ENCODE measurements at places on chromosomes 5 and 9. TPM values are rescaled to one million over a fixed set of nuclear protein-coding genes. Genes with fewer than 3 reads are reported as not detected.

- no peaks in the 10 kb centered on the region for H3K36me3 ChIP-seq
- no peak overlapping the region for H3K4me3 ChIP-seq
- no peak overlapping the region for H3K27ac ChIP-seq
- peaks cover 10% of the 10 kb centered on the region for H3K4me1 ChIP-seq
These were observed 130.1 kb downstream of the RPS23 start for GRCh38 chr5:82147860-82148573.

PCDHGA12 gene
- not detected for total RNA-seq

- no peak for DNase-seq
- no peak overlapping the region for H3K27ac ChIP-seq
- no peaks in the 10 kb centered on the region for H3K36me3 ChIP-seq
- H3K4me3 ChIP-seq: no peak overlapping the region
These were observed 10.4 kb upstream of the TRIM14 start for GRCh38 chr9:98129451-98129881.

DNA sequence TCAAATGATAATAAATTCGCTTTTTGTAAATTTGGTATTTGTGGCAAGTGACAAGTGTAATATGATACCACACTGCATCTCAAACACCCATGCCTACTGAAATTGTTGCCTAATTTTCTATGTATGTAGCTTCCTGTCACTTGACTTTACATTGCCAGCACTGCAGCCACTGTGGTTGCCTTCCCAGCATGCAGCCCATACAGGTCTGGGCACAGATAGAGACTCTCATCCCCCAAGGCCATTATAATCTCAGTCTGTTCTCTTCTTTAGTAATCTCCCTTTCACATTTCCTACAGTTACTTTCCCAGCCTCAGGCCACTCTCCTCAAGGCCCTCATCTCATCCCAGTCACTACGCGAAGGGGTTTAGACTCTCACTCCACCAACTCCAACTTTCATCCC lies 1200.6 kb downstream of the PTPRD start:
- DNase-seq: no peak
- H3K4me3 ChIP-seq: no peak overlapping the region
- no peaks in the 10 kb centered on the region for H3K36me3 ChIP-seq
- no peaks in the 10 kb centered on the region for H3K4me1 ChIP-seq

DNA sequence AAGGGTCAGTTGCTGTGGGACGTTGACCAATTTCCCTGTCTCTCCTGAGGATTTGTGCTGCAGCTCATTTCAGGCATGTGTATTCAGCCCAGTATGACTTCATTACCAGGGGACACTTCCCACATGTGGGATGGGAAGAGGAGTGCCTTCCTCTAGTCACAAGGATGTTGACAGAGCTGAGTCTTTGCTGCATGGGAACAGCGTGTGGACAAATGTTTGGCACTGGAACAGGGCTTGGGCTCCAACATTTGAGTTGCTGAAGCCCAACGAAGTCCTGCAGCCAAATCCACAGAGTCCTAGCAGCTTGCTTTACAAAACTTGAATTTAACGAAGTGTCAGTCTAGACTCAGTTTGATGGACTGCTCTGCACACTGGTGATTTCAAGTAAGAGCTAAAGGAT lies 283.2 kb downstream of the SH3GL2 start:
- H3K27me3 ChIP-seq: no peaks in the 10 kb centered on the region
- H3K4me1 ChIP-seq: no peaks in the 10 kb centered on the region
- no peak for DNase-seq

DNA sequence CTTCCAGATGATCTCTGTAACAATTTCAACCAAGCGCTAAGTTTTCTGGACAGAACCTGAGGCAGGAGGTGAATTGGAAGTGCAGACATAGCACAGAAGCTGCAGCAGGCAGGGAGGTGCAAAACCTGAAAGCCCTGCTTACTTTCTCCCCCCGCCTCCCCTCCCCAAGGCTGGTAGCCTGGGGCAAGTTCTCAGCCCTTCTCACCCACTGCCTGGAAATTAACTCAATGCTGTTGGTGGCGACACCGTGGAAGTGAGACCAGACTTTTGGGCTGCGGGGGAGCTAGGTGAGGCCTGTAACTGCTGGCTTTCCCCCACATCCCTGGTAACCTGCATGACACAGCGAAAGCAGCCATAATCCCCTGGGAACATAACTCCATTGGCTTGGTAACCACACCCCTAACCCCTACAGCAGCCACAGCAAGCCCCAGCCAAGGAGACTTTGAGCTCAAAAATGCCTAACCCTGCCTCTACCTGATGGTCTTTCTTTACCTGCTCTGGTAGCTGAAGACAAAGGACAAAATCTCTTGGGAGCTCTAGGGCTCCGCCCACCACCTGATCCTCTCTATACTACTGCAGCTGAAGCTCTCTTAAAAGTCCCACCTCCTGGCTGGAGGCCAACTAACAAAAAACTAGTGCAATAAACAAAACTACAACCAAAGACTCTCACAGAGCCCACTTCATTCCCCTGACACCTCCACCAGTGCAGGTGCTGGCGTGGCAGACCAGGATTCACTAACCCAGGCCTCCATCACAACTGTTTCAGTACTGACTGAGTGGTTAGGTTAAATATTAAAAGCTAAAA lies 11.9 kb upstream of the OR13C8 start:
- H3K4me3 ChIP-seq: no peak overlapping the region
- no peaks in the 10 kb centered on the region for H3K4me1 ChIP-seq
- no peak overlapping the region for H3K27ac ChIP-seq
- H3K36me3 ChIP-seq: no peaks in the 10 kb centered on the region
- no peak for DNase-seq

DNA sequence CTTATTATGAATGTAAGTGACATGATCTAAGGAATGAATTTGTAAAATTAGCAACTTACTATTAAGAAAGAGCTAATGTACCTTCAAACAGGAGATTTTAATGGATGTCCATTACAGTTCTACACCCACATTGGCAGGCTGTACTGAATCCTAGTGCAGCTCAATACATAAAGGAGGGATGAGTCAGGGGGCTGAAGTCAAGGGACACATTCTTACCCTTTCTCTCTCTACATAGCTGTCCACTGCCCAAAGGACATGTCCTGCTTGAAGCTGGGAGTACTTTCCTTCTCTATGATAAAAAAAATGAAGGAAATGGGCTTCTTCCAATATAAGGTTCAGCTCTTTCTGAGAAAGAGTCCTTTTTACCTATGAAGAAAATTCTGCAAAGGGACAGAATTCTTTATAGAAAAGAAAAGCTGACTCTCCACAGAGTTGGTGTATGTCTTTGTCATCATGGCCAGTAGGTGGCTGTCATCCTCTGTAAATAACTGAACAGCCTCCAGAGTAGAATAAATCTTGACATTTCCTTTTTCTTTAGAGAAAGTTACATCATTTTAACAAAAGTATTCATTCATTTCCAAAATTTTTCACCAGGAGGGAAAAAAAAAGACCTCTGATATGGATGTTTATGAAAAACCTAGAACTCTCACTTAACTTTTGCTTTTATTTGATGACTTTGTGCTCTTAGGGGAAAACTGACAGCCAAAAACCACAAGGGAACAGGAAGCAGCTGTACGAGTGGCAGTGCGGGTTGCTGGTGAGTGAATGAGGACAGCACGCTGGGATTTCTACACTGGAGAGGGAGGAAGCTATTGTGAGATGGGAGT lies 13.1 kb upstream of the IFNA14 start:
- no peaks in the 10 kb centered on the region for H3K36me3 ChIP-seq
- H3K4me3 ChIP-seq: no peak overlapping the region

GRCh38 chr9:134556531-134557068 lies 85.0 kb upstream of the COL5A1 start:
- H3K4me1 ChIP-seq: peaks cover 8% of the 10 kb centered on the region
- H3K27ac ChIP-seq: no peak overlapping the region
- no peaks in the 10 kb centered on the region for H3K36me3 ChIP-seq
- H3K27me3 ChIP-seq: peaks cover 57% of the 10 kb centered on the region

DNA sequence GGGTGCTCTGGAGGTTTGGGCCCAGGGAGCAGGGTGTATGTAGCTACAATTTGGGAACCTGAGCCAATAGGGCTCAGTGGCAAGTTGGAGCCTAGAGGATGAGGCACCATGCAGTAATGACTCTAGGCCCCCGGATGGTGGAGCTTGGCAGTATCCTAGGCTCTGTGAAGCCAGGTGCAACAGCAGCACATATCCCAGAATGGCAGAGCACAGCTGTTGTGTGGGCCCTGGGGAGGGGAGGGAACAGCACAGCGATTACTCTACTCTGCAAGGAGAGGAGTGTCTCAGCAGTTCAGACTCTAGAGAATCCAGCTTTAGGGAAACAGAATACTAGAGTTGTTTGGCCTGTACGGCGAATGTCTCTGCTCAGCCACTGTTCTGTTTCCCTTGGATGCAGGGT lies 56.1 kb downstream of the LRRTM2 start:
- no peaks in the 10 kb centered on the region for H3K36me3 ChIP-seq
- no peak for DNase-seq
- no peak overlapping the region for H3K27ac ChIP-seq
- H3K27me3 ChIP-seq: no peaks in the 10 kb centered on the region
- no peak overlapping the region for H3K4me3 ChIP-seq

LHX6 gene
- not detected for total RNA-seq

DNA sequence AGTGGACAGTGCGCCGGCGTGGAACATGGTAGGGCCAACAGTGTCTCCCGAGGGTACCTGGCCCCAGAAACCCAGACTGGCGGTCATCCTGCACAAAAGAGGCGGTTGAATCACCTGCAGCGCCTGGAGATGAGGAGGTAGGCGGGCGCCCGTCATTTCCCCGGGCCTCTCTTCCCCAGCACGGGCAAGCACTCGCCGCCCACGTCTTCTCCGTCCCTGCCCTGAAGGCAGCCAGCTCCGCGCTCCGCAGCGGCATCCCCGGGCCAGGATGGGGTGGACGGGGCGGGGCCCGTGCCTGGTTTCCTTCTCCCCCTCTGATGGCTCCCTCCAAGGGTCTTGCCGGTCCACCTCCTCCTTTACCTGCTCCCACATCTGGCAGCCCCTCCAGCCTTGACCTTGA lies 27.1 kb upstream of the N4BP3 start:
- no peak overlapping the region for H3K4me3 ChIP-seq
- H3K36me3 ChIP-seq: no peaks in the 10 kb centered on the region
- peaks cover 40% of the 10 kb centered on the region for H3K4me1 ChIP-seq
- H3K27ac ChIP-seq: no peak overlapping the region

TGFBI gene
- total RNA-seq: 430 TPM

ADRA1B gene
- 6.0 TPM for total RNA-seq

SLC9A3 gene
- total RNA-seq: 5.6 TPM

- no peak overlapping the region for H3K27ac ChIP-seq
- H3K4me3 ChIP-seq: no peak overlapping the region
- no peaks in the 10 kb centered on the region for H3K27me3 ChIP-seq
- H3K4me1 ChIP-seq: peaks cover 1% of the 10 kb centered on the region
These were observed 120.2 kb upstream of the TRIM32 start for GRCh38 chr9:116566677-116567488.

DNA sequence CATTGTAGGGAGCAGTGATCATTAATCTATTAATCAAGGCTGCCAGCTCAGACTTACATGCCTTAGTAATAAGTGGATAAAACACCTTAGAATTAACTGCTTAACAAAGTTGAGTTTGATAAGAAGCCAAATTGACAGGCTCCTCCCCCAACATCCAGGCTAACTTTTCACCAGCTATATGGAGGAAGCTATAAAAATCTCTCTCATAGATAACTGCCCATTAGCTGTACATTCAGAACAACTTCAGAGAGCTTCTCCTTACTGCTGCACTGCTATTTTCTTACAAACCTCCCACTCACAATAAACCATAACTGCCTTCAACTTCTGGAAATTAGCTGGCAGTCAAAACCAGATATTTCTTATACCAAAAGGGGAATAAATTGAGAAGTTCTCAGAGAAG lies 364.1 kb downstream of the PRELID2 start:
- no peaks in the 10 kb centered on the region for H3K27me3 ChIP-seq
- DNase-seq: no peak
- peaks cover 19% of the 10 kb centered on the region for H3K4me1 ChIP-seq
- H3K27ac ChIP-seq: no peak overlapping the region

- no peak for DNase-seq
- H3K4me1 ChIP-seq: no peaks in the 10 kb centered on the region
- no peak overlapping the region for H3K4me3 ChIP-seq
- no peaks in the 10 kb centered on the region for H3K27me3 ChIP-seq
These were observed 177.5 kb downstream of the GABRB2 start for GRCh38 chr5:161369022-161369421.

DNA sequence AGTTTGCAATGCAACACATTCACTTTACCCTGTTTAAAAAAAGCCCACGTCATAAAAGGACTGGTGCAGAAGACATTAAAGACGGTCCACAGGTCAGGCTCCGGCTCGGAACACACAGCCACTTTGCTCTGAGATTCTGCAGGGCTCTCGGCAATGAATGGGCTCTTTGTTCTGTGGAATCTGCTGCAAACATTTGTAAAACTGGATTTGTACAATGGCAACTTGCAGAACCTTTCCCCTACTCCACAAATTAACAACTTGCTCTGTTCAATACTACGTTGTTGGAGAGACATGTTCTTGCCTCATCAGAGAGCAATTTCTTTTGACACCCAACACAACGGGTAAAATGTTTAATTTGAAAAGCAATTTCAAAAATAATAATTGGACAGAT lies 13.0 kb upstream of the NR5A1 start:
- H3K27me3 ChIP-seq: no peaks in the 10 kb centered on the region
- no peak overlapping the region for H3K4me3 ChIP-seq
- DNase-seq: no peak
- no peak overlapping the region for H3K27ac ChIP-seq

DNA sequence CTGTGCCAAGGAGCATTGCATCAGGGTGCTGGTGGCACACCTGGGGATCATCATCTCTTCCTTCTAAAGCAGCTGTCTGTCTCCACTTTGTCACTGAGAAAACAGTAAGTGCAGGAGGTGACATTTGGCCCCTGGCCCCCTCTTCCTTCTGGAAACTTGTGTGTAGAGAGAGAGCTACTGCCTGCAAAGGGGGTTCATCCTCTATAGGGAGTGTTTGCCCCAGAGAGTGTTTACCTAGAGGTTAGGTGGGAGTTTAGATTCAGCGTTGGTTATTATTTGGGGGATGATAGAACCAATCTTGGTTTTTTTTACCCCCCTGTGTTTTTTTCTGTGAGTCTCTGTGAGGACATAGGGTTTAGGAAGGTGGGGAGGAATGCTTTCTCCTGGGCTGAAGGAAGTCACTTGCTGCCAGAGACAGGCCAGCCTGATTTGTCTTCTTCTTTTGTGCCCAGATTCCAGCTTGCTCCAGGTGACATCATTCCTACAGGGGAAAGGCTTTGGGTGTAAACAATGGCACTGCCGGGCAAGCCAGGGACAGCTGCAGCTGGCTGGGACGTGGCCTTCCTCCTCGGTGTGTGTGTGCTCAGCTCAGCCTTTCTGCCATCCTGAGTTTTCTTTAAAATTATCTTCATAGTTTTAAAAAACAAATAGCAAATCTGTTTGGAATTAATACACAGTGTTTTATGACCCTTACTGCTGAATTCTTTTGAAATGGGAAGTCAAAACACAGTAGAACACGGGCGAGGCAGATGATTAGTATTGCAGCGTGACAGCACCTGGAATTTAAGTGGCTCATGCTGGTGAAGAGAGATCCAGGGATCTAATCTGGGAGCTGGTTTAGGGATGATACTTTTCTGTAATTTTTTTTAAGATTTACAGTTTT lies 24.5 kb downstream of the PRRC2B start:
- peaks cover 8% of the 10 kb centered on the region for H3K36me3 ChIP-seq
- no peak overlapping the region for H3K4me3 ChIP-seq
- no peaks in the 10 kb centered on the region for H3K27me3 ChIP-seq
- peaks cover 42% of the 10 kb centered on the region for H3K4me1 ChIP-seq
- H3K27ac ChIP-seq: peak overlapping the region; percentile 31
- peak; percentile 45 for DNase-seq
